NCI-H446 (cell line): ENCODE measurements at places on chromosomes 13 and 19.

DNA sequence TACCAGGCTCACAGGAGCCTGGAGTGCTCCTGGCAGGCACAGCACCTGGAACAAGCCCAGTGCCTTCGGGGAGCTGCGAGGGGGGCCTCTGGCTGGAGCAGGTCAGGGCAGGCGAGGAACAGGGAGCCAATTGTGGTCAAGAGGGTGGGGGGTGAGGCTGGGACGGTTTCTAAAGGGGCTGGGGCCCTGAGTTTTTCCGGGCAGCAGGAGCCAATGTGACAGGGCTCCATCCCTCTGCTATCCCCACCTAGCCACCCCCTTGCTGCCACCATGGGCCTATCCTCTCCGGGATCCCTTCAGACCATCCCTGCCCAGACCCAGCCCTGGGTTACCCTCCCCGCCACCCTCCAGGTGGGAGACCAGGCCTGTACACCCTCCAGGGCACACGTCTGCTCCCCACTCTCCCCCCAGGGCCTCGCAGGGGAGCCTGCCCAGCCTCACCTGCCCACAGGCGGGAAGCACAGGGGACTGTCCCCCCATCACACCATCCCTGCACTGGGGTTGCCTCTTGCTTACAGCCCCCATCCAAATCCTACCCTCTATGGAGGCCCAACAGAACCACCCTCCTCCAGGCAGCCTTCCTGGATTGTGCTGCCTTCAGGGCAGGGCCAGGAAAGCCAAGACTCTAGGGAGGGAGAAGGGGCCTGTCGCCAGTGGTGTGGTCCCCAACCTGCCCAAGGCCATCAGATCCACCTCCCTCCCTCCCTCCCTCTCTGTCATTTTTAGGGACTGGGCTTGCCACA is 121.0 kb downstream of the URI1 start:
- DNase-seq, result no peak

DNA sequence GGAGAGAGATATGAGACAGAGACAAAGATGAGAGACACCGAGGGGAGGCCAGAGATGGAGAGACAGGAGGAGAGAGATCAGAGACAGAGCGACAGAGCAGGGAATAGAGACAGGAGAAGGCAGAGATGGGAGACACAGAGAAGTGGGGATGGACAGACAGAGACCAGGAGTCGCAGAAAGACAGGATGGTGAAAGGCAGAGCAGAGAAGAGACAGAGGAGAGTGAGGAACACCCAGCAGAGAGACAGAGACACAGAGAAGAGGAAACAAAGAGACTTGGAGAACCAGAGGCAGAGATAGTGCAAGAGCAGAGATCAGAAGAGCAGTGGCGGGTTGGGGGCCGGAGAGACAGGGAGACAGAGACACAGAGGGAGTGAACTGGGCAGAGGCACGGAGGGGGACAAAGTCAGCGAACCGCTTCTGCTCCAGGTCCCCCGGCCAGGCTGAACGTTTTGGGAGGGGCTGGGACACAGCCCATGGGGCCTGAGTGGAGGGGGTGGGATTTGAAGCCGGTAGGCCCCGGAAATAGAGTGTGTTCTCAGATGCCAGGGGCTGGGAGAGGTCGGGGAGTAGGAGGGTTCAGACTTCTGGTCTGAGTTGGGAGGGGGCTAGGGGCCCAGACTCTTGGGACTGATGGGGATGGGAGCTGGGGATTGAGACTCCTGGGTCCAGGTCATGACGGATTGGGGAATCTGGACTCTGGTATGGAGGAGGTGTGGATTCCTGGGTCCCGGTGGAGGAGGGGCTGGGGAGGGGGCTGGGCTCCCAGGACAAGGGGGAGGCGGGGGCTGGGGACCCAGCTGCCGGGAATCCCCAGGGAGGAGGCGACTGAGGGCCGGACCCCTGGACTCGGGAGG is 654 bp downstream of the ZNF579 start:
- DNase-seq, result no peak

DNA sequence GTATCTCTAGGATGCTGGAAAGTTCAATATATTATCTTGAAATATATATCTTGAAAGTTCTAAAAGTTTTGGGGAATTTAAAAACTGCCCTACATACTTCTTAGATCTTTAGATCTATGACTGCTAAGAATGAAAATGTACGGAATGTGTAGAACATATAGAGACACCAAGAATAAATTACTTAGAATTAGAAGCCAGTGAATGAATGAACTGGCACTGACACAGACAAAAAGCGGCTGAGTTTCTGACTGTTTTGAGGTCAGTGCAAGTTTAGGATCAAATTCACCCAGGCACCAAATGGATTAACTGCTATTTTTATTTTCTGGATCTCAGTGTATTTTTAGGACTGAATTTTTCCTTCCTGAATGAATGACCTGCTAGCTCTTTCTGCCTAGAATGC is 411.2 kb downstream of the KCTD12 start:
- no peak for DNase-seq

GRCh38 chr13:113426591-113426986 is 26.7 kb downstream of the ADPRHL1 start:
- DNase-seq, result no peak

GRCh38 chr13:39536906-39537305 is 66.1 kb downstream of the LHFPL6 start:
- no peak for DNase-seq
